ENCODE measurements at places on chromosomes 5 and 9.

DNA sequence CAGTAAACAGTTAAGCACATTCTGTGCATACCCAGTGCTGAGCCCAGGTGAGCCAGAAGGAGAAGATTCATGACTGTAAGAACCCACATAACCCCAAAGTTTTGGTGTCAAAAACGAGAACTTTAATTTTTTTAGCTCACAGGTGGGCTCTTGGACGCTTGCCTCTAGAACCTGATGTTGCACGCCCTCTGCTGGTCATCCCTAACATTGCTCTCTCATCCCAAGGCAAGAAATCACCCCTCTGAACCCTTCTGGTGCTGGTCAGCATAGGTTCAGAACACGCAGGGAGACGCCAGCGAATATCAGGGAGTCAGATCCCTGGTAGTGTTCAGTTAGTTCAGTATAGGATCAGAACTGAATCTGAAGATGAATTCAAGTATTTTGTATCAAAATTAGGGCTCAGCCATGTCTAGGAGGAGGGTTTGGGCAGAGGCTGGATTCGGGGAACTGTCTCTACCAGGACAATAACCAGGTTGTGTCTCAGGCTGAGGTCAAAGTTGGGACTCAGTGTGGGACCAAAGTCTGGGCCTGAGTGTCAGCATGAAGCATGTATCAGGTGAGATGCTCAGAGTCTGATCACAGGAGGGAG is 4.1 kb upstream of the DNAJB5 start:
- DNase-seq: no peak

DNA sequence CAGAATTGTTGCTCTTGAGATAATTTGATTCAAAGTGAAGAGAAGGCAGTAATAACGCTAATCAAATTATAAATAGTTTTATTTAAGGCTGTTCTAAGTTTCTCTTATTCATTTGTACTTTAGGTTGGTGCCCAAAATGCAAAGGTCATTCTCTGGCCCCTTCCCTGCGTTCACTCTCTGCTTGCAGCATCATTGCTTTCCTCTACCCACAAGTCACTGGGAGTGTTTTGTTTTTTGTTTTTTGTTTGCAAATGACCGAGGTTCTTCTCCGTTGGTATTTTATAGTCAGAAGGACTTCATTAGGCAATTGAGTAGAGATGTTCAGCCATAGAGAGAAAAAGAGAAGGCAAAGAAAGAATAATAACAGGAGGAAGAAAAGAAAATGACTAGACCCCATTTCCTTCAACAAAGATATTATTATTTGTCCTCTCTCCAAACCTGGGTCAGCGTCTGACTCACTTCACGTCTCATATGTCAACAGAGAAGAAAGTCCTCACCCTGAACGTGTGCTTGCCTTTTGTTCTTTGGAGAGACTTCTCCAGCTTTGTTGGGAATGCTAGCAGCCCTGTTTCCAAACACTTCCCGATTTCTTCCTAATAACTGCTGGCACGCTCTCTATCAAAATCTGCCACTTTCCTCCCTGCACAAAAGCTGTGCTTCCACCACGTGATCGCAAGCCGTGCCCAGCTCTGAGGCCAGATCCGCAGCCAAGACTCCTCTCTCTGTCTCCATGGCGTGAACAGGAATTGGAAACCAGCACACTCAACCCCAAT is 119.8 kb downstream of the EBF1 start:
- no peak for DNase-seq

GRCh38 chr5:172178301-172178987 is 9.6 kb downstream of the STK10 start:
- DNase-seq: no peak

- no peak for DNase-seq
Measured at GRCh38 chr5:69268899-69269298, 34.2 kb downstream of the CDK7 start.

GRCh38 chr9:115642285-115642684 is 511.3 kb upstream of the PAPPA start:
- no peak for DNase-seq

GRCh38 chr9:37923796-37924427 is 20.0 kb upstream of the SLC25A51 start:
- DNase-seq: no peak

DNA sequence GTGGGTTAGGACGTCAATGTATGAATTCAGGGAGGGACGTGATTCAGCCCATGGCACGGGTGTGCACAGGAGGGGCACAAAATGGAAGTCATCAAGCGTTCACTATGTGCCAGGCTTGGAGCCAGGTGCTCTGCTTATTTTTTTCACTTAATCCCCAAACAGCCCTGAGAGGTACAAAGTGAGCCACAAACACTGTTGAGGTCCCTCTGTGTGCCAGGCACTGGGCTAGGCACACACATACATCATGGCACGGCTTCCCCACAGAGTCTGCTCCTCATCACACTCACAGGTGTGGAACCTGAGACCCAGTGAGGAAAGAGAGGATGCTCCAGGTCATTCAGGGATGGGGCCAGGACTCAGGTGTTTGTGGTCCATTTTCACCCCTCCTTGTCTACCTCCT is 68.1 kb downstream of the GALNT12 start:
- DNase-seq: no peak

DNA sequence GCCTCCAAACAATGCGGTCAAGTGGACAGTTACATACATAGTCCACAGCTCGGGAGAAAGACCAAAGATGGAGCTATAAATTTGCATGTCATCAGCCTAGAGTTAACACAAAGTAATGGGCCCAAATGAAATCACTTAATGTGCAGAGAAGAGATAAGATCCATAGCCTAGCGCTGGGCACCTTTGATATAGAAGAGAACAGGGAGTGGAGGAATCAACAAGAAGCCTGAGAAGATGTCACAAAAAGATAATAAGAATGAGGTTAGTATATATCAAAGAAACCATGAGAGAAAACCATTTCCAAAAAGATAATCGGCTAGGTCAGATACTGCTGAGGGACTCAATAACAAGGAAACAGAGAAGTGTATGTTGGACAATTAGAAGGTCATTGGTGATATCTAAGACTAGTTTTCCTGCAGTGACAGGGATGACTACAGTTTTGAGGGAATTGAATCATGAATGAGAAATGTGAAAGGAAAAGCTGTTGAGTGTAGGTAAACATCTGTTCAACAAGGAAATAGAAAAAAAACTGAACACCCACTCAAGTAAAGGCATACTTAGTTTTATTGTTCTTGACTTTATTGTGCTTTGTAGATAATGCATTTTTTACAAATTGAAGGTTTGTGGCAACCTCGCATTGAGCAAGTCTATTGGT is 68.7 kb upstream of the CDH6 start:
- DNase-seq: no peak

GRCh38 chr5:82312373-82312856 is 34.3 kb upstream of the RPS23 start:
- peak; percentile 7 for DNase-seq

DNA sequence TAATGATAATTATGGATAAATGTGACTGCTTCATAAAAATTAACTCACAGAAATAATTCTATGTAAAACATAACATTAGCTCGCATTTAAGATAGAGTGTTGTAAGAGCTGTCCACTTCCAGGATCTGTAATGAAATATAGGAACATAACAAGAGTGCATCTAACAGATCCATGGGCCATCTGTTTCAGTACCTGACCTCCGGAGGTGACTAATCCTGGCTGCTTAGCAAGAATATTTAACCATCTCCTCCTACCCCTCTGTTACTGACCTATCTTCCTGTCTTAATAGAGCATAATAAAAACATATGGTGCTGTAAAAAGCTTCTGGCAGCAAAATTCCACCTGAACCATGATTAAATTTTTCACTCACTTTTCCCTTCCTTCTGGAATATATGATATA is 7.1 kb downstream of the PLCXD3 start:
- DNase-seq: no peak

GRCh38 chr9:6759185-6759977 is 1.6 kb downstream of the KDM4C start:
- DNase-seq: no peak

- DNase-seq: no peak
Measured at GRCh38 chr5:52989781-52990527, 802 bp downstream of the ITGA2 start.

- DNase-seq: no peak
Measured at GRCh38 chr9:81513059-81513458, 176.3 kb downstream of the TLE1 start.

DNA sequence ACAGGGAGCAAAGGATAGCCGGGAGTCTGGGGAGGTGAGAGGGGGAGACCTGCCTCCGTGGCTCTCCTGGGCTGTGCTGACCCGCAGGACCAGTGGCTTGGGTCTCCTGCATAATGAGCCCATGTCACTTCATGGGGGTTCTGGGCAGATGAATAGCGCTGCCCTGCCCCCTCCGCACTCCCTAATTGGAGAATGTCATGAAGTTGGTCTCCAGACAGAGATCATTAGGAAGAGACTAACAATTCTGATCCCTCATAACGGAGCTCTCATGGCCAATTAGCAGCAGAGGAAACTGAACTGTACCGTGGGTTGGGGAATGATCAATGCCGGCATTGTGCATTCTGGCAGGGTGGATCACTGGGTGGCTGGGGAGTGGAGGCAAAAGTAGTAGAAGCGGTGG is 186.1 kb downstream of the FSTL4 start:
- DNase-seq: no peak

- no peak for DNase-seq
Measured at GRCh38 chr9:137173796-137174664, 2.2 kb upstream of the TMEM210 start.

- DNase-seq: no peak
Measured at GRCh38 chr5:180645274-180646204, 3.9 kb downstream of the FLT4 start.

- DNase-seq: no peak
Measured at GRCh38 chr9:136552117-136552703, 6.4 kb upstream of the NOTCH1 start.

DNA sequence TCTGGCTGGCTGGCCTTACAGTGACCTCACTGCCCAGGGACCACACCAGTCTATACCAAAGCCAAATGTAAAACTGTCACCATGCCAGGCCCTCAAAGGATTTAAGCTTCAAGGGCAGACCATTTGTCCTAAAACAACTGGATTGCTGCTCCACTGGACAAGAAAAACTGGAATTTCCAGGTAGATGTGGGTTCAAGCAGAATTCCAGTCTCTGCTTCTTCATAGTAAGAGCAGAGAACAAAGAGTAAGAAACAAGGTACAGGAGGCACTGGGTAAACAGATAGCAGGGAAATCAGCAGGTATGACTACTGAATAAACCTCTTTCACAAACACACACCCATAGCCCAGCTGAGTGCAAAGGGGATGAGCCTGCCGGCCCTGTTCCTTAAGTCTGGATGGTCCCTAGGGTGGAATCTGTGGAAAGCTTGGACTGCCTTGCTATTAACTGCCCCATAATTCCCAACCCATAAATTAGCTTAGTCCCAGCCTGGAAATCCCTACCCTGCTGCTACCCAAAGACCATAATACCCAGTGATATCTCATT is 5.5 kb downstream of the B4GALT1 start:
- DNase-seq: no peak

DNA sequence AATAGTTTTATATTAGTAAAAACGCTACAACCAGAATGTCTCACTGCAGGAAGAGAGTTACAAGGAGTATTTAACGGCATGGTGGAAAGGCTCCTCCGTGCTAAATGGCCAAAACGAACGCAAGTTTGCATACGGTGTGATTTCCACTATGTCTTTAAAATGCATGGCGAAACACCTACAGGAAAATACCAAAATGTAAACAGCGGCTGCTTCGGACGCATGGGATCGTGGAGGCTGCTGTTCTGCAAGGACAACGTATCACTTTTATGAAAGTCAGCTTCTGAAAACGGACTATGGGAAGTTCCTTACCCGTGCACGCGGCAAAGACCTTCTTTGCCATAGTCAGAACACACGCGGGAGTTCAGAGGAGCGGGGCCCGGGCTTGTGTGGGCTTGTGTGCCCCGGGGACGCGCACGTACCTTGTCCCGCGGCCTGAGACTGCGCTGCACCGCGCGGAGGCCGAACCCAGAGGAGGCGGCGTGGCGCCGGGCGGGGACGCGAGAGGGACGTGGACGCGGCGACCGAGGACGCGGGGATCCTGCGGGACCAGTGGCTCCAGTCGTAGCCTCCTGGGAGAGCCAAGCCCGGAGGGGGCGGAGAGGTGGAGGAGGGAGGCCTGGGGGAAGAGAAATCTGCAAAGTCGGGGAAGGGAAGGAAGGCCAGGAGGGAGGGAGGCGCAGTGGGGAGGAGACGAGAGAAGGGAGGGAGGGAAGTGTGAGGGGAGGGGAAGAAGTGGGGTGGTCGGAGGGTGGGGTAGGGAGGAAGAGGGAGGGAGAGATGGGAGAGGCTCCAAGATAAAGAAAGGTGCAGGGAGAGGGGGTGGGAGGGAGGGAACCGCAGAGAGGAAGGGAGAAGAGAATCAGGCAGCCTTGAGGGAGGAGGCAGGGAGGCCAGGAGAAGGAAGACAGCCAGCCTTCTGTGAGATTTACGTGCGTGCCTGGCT is at the start of gene CMBL:
CMBL (minus strand) TSS at position 697 of the 943 bp plus-strand sequence. CDS start 17,140 bp downstream, outside the sequence.
- DNase-seq: peak; percentile 73

- no peak for DNase-seq
Measured at GRCh38 chr9:1998111-1998510, 17.0 kb upstream of the SMARCA2 start.

GRCh38 chr9:3810231-3810630 is 284.4 kb upstream of the RFX3 start:
- no peak for DNase-seq

GRCh38 chr9:106885451-106885850 is 22.5 kb downstream of the ZNF462 start:
- no peak for DNase-seq

GRCh38 chr9:93646640-93647178 is 70.3 kb downstream of the PHF2 start:
- no peak for DNase-seq

Data from NCI-H2171 (cell line).